ENCODE measurements at places on chromosomes 1 and 21. TPM values are rescaled to one million over a fixed set of nuclear protein-coding genes. Genes with fewer than 3 reads are reported as not detected.

The PFKFB2 gene
- total RNA-seq: 16.8 TPM

The RXFP4 gene
- not detected for total RNA-seq

The CA6 gene
- total RNA-seq: not detected

The ICOSLG gene
- total RNA-seq: 9.0 TPM

The CFHR5 gene
- total RNA-seq: not detected

The FAM163A gene
- 0.07 TPM for total RNA-seq

The PEAR1 gene
- 0.89 TPM for total RNA-seq

The TMEM200B gene
- 19.1 TPM for total RNA-seq

The RCOR3 gene
- total RNA-seq: 28.3 TPM

The ATP1A2 gene
- total RNA-seq: 25.6 TPM

The GBP6 gene
- not detected for total RNA-seq

The TMEM82 gene
- 1.4 TPM for total RNA-seq

The GLRX2 gene
- total RNA-seq: 8.4 TPM

The SNX27 gene
- 50.0 TPM for total RNA-seq

The TNNI3K gene
- total RNA-seq: 0.07 TPM

The ACTN2 gene
- 3.5 TPM for total RNA-seq

The CTPS1 gene
- total RNA-seq: 65.8 TPM

The LYPLA2 gene
- total RNA-seq: 164 TPM

The P3H1 gene
- 78.1 TPM for total RNA-seq

The HENMT1 gene
- total RNA-seq: 4.6 TPM

The CYP4A11 gene
- total RNA-seq: 0.53 TPM

The CD247 gene
- 1.8 TPM for total RNA-seq

The KCNH1 gene
- 0.17 TPM for total RNA-seq

The ADAMTS5 gene
- 0.64 TPM for total RNA-seq

The CR1L gene
- total RNA-seq: 12.5 TPM

The SPRR1B gene
- total RNA-seq: not detected

The TLR5 gene
- 0.73 TPM for total RNA-seq

The BCAR3 gene
- 14.8 TPM for total RNA-seq

The SPATA21 gene
- total RNA-seq: 0.07 TPM

The TTC24 gene
- 0.11 TPM for total RNA-seq

The SLC1A7 gene
- 0.07 TPM for total RNA-seq

The PLPPR4 gene
- 1.1 TPM for total RNA-seq

The KCNK1 gene
- 12.8 TPM for total RNA-seq

The WNT4 gene
- total RNA-seq: 0.69 TPM

The MYBPH gene
- total RNA-seq: not detected

The CRB1 gene
- total RNA-seq: 0.11 TPM

The AGRN gene
- total RNA-seq: 186 TPM

The ITLN2 gene
- 7.8 TPM for total RNA-seq

The S100A2 gene
- total RNA-seq: 1.6 TPM

The AMY2A gene
- total RNA-seq: 0.55 TPM

The OR2T35 gene
- total RNA-seq: not detected

The GIPC2 gene
- total RNA-seq: 1.6 TPM

The GATAD2B gene
- 44.5 TPM for total RNA-seq

The TMEM125 gene
- total RNA-seq: 27.8 TPM

The LSS gene
- 101 TPM for total RNA-seq

The UQCRH gene
- 611 TPM for total RNA-seq

The CAMK1G gene
- total RNA-seq: 0.50 TPM

The PGLYRP4 gene
- not detected for total RNA-seq

The OR2L2 gene
- 0.05 TPM for total RNA-seq

The KRTAP21-2 gene
- total RNA-seq: not detected

The NUDT4B gene
- total RNA-seq: not detected

The KCNE1 gene
- 0.37 TPM for total RNA-seq

The MTARC1 gene
- 25.8 TPM for total RNA-seq

The TFF3 gene
- total RNA-seq: 2.9 TPM

The IL19 gene
- total RNA-seq: not detected
